Epithelial cell of prostate (primary cell): ENCODE measurements at places on chromosomes 5 and 9.

- DNase-seq = no peak
Measured at GRCh38 chr5:151684690-151685361, 1.9 kb downstream of the SPARC start.

DNA sequence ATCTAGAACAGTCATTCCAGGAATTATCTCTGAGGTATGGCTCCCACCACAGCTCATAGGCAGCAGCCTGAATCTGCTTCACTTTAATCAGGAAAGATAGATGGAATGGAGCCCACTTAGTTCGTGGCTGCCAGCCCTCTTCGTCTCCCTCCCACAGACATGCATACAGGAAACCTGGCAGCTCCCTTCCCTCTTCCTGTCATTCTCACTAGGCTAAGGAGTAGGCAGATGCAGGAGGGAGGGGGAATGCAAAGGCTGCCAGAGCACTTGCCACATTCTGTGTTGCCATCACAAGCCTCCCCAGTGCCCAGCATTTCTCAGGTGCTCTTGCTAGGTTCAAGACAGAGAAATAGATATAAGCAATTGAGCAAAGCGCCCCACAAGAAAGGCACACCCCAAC lies 378.9 kb downstream of the ELAVL2 start:
- no peak for DNase-seq

GRCh38 chr9:106883626-106884190 lies 20.7 kb downstream of the ZNF462 start:
- DNase-seq = no peak

DNA sequence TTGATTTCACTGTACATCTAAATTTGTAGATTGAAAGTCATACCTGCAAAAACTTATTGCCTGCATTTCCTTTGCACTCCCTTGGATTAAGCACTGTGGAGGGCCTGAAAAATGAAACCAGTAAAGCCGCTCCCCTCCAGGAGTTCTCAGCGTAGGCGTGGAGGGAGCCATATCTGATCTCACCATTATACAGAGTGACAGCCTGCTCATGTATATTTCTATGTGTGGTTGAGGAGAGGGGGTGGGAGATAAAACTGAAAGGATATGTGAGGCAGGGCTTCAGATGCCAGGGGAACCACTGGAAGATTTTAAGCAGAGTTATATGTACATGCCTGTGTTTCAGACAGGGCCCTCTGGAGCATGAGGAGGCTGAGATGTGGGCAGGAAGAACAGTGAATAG lies 303.0 kb downstream of the MSX2 start:
- no peak for DNase-seq

GRCh38 chr9:4514252-4515128 lies 24.2 kb downstream of the SLC1A1 start:
- no peak for DNase-seq

GRCh38 chr5:180373454-180373853 lies 20.3 kb upstream of the GFPT2 start:
- DNase-seq = no peak

GRCh38 chr5:91499943-91500531 lies 116.9 kb upstream of the ARRDC3 start:
- DNase-seq = no peak

GRCh38 chr9:129252937-129253802 lies 75.1 kb upstream of the IER5L start:
- DNase-seq = no peak

DNA sequence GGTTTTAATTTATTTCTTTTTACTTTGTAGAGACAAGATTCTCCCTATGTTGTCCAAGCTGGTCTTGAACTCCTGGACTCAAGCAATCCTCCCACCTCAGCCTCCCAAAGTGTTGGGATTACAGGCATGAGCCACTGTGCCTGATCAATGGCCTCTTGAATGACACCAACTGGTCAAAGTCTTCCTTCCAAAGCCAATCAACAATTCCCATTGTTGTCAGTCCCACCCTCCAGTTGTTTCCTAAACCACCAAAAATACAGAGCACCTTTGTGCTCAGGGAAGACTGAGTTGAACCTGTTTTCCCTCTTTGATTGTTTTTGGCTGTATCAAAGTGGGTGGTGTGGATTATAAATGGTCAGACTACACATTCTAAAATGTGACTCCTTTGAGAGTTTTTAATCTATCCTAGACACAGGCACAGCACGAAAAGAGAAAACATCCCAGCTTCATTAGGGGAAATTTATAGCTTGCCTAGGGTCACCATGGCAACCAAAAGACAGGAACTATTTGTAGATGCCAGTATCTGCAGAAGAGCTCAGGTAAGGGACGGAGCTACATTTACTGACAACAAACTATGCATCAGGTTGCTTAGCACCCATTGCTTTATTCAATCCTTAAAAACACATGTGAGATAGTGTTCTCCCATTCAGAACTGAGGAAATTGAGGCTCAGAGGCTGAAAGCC lies 27.6 kb upstream of the ATP6V1G1 start:
- DNase-seq = no peak

GRCh38 chr5:101429241-101429640 lies 526.2 kb upstream of the ST8SIA4 start:
- DNase-seq = no peak

DNA sequence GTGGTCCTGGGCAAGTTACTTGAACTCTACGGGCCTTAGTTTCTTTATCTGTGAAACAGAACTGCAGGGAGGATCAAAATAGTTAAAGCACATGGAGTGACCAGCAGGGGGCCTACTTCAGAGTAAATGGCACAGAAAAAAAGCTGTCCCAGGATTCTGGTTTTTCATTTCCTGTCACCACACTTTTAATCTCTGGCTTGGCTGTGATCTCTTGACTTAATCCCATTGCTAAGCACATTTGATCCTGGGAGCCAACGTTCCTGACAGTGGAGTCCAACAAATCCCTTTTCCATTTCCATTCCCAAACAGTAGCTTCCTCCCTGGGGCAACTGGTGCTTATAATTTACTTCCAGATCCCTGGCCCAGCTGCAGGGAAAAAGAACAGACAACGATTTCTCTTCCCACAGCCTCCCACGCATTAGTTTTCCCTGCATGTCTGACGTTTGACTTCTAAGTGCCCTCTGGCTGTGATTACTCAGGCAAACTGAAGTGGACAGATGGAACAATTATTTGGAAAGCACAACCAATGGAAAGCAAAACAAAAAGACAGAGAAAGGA lies 136.5 kb upstream of the STK32A start:
- no peak for DNase-seq

DNA sequence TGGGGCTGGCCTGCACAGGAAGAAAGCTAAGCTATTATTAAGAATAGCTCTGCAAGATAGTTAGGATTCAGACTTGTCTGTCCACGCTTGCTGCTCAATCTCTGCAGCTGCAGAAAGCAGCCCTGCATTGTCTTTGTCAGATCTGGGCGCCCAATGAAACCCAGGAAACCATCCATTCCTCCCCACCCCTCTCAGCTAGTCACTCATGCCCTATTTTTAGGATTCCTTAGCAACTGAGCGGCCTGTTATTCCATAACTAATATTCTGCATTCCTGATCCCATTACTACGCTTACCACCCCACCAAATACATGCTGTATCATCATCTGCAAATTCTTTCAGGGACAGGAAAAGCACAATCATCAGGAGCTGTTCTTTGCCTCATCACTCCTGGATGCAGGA lies 52.9 kb upstream of the APC start:
- DNase-seq = no peak

DNA sequence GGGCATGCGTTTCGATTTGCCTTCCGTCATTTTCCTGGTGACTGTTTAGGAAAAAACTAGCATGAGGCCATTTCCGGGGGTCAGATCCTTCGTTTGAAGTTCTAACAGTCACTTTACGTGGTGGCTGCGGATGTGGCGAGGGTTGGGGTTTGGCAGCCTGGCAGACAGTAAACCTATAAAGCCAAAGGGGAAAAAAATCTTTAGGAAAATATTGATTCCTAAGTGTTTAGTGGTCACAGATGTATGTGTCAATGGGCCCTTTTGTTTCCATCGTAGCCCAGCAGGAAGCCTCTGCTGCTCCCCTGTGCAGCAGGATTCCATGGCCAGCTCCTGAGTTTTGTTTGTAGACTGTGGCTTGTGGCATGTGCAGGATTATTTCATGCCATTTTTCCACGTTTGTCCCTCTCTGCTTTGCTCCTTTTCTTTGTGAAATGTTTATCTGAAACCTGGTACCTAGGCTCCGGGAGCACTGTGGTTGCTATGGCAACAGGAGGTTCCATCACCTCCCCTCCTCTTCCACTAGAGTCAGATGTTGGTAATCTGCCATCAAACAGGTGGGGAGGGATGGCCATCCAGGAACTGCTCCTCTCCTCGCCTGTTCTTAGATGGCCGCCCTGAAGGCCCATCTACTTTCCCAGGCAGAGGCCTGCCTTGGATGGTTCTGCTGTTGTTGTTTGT lies 202.3 kb downstream of the AOPEP start:
- no peak for DNase-seq

DNA sequence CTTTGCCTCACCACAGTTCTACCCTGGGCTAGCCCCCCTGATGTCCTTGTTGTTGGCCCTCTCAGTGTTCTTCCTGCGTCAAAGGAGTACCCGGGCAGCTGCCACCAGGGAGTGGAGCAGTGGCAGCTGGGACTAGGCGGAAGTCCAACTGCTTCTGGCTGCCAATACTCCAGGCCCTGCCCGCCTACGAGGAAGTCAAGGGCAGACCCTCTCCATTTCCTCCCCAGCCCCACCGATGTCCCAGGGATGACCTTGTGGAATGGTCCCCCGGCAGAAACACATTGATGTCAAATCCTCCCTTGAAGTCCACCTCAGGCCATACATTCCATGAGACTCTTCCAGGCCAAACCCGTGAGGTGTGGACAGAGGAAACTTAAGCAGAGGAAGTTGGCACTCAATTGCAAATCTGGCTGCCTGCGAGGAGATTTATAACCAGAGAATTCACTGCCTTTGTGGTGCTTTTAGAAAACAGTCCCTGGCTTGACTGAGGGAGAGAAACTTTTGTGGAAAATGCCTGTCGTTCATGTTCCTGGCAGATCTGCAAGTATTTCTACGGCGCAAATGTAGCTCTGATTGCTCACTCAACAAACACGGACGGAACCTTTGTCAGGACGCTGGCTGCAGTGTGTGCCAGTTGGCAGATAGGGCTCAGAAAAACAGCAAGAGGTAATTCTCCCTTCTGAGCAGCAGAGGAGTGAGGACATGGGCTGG lies 339.7 kb downstream of the RAB3C start:
- DNase-seq = no peak

GRCh38 chr5:37724395-37725125 lies 115.3 kb downstream of the GDNF start:
- no peak for DNase-seq

DNA sequence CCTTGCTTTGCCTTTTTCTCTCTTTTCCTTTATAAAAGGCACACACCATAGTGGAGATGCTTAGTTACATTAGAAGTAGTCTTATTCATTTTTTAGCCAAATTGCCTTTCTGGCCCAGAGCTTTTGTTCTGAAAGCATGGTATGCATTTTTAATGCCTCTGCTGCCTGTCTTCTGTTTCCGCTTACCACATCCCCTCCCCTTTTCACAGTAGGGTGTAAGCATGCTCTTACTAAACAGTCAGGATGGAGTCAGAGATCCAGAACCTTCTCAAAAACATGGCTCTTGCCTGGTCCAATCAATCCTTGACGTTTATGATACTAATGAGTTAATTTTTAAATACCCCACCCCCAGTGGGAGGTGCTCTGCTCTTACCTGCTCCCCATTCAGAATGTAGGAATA lies 22.5 kb downstream of the PPP3R2 start:
- no peak for DNase-seq

GRCh38 chr5:13956471-13956870 lies 12.0 kb upstream of the DNAH5 start:
- DNase-seq = no peak

GRCh38 chr9:116800885-116801284 lies 113.8 kb downstream of the TRIM32 start:
- no peak for DNase-seq

- DNase-seq = no peak
Measured at GRCh38 chr5:173778152-173778782, 109.9 kb upstream of the CPEB4 start.

GRCh38 chr9:133054966-133055365 lies 6.8 kb upstream of the CEL start:
- DNase-seq = no peak

DNA sequence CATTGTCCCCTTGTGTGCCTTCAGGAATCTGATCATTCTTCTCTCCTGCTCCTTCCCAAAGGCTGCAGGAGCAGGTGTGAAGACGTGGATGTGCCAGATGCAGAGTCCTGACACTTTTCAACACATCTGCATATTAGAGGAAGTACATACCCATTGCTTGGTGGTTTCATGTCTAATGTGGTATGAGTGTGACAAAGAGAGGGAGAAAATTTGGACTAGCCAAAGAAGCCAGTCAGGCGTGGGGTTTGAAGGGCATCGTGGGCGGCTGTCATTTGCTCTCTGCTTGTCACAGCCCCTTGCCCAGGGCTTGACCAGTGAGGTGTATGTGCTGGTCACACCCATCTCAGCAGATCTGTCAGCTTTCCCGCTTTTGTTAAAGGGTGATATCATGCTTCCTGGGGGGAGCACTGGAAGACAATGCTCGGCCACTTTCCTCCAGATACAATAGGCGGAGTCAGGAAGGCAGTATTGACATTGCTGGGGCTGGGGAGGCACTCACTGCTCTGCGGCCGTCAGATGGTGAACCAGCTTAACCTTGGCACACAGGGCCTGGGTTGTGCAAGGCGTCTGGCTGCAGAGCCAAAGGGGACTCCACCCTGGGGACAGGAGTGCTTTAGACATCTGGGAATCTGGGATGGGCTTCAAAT lies 8.6 kb downstream of the TEK start:
- DNase-seq = no peak

GRCh38 chr5:174247301-174247700 lies 201.8 kb downstream of the NSG2 start:
- DNase-seq = no peak

DNA sequence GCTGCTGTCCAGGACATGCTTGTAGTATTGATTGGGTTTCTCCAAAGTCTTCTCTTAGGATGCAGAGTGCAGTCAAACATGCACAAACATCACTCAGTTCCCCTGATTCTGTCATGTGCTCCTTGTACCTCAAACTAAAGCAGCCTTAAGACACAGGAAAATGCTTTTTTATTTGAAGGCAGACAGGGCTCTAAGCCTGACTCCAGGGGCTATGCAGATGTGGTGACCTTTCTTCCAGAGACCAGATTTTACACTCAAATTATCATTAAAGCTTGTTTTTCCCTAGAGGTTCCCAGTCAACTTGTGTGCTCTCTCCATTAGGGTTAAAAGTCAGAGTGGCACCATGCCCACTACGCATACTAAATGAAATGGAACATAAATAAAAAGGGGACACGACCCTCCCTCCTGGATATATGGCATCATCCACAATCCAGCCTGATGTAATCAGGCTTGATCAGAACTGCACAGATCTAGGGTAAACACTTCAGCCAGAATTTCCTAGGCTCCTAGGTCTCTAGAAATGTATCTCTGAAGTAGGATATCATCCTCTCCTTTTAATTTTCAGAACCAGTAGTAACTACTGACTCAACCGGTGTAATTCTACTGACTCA lies 771.1 kb downstream of the NR2F1-AS1 start:
- DNase-seq = no peak

- no peak for DNase-seq
Measured at GRCh38 chr9:29144476-29144875, 1571.2 kb upstream of the C9orf72 start.
